ENCODE measurements at places on chromosomes 1 and 21.

- DNase-seq = no peak
Observed at GRCh38 chr1:163656095-163656759, 334.5 kb downstream of the NUF2 start.

GRCh38 chr1:65995336-65995735 lies 202.6 kb downstream of the PDE4B start:
- no peak for DNase-seq

DNA sequence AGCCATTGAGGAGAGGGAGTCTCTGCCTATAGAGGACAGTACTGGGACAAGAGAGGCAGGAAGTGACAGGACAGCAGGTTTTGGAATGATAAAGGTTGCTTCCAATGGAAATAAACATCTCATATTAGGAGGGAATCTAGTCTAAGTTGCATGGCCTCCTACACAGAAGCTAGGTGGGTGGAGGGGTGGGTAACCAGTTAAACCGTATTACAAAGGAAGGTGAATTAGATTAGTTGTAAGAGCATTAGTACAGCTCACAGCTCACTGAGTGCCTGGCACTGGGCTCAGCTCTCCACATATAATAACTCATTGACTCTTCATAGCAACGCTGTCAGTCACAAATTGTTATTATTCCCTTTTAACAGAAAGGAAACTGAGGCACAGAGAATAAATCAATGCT lies 468.1 kb downstream of the PTPRU start:
- no peak for DNase-seq

DNA sequence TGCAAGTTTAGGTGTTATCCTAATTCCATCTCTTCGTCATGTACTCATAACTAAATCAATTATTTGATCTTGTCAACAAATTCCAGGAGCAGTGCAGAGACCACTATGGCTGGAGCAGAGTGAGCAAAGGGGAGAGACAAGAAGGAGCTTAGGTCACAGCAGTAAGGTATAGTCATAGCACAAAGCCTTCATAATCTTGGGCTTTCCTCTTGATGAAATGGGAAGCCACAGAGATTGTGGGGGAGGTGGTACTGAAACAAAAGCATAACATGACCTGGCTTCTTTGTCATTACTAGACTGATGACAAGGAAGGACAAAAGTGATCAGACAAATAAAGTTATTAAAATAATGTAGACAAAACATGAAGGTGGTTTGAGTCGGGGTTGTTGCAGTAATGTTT lies 60.1 kb upstream of the PTGS2 start:
- no peak for DNase-seq

GRCh38 chr1:173128742-173129141 lies 78.0 kb upstream of the TNFSF18 start:
- no peak for DNase-seq

DNA sequence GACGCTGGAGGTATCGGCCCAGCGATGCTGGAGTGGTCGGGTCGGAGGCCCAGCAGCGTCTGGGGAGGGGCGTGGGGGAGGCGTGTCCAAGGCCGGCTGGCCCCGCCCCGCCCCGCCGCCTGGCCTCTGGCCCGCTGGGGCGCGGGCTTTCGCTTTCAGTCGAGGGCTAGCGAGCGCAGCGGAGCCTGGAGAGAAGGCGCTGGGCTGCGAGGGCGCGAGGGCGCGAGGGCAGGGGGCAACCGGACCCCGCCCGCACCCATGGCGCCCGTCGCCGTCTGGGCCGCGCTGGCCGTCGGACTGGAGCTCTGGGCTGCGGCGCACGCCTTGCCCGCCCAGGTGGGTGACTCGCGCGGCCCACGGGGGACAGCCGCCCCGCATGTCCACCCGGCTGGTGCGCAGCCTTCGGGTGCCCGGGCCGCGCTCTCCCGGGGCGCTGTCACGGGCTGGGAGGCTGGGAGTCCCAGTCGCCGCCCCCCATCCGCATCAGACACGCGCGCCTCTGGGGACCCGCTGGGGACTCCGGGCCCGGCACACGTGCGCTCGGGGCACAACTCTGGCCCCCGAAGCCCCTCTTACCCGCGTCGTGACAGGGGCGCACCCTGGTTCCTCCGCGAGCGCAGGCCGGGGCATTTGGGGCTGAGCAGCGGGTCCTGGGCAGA lies at the start of gene TNFRSF1B:
TNFRSF1B (plus strand) TSS at position 158 of the 659 bp plus-strand sequence; CDS start at position 259, 101 bp downstream.
- no peak for DNase-seq

GRCh38 chr1:214958486-214958885 lies 124.1 kb upstream of the KCNK2 start:
- DNase-seq = no peak

DNA sequence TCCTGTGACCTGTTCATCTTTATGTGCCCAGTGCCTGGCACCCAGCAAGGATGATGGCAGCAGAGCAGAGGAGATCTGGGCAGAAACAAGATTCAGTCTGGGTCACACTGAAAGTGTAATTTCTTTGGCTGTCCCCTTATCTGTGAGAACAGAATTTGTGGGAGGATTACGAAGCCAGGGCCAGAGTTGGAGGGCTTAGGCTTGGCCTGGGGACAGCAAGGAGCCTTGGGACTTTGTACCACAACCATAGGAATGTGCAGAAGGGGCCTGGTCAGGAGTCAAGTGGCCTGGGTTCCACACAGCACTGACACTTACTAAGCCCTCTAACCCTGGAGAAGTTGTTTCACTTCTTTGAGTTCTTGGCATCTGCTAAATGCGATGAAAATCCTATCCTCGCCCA lies 12.8 kb downstream of the PMVK start:
- no peak for DNase-seq

DNA sequence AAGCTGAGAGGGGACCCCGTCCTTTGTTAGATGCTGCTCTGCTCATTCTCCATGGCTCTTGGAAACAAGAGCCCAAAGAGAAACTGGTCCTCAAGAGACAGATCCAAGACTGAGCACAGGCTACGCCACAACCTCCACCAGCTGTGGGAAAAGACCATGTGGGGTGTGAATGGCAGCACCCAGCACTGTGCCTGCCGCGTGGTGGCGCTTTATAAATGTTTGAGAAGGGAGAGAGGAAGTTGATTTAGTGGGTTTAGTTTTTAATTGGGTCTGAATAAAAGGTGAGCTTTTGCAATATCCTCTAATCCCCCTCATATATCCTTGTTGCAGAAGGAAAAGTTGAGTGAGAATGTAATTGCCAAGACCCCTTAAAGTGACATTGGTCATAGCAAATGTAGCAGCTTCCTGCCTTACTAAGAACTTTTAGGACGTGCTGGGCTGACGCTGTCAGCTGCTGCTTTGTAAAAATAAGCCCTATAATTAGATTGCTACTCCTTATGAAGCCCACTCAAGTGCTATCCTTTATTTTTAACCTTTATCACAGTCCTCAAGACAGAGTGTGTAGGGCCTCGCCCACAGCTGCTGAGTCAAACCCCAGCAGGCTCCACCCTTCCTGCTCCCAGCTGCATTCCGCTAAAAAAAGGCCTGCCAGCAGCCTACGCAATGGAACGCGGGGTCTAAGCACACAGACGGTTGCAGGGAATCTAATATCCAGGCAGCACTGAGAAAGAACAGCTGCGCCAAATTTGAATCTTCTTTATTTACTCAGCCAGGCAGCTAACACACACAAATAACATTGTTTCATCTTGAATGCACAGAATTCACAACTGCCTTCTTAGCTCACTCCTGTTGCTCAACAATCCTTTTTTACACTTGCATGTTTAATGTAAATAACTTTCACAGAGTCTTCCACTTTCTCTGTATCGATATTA lies 47.4 kb upstream of the PRDX6 start:
- peak; percentile 15 for DNase-seq

- no peak for DNase-seq
Observed at GRCh38 chr1:20165522-20165951, 20.4 kb upstream of the UBXN10 start.

GRCh38 chr1:116852910-116853309 lies 56.8 kb upstream of the PTGFRN start:
- no peak for DNase-seq

GRCh38 chr1:40183055-40183710 lies 22.0 kb downstream of the RLF start:
- no peak for DNase-seq

DNA sequence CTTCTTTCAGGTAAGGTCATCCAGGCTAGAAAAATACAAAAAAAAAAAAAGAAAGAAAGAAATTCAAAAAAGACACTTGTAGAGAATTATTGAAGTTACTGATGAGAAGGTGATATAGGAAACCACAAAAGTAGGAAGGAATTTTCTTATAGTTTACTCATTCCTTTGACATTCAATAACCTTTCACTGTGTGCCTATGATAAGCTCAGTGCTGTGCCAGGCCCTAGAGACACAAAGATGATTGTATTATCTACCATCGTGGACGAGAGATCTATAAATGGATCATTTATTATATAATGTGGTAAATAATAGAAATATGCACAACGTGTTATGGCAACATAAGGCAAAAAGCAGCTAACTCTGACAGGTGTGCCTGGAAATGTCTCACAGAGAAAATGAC lies 109.6 kb upstream of the NGF start:
- DNase-seq = no peak

GRCh38 chr1:221139991-221140390 lies 260.7 kb downstream of the HLX start:
- DNase-seq = no peak

GRCh38 chr1:51843948-51844347 lies 34.6 kb downstream of the NRDC start:
- no peak for DNase-seq

- no peak for DNase-seq
Observed at GRCh38 chr1:1809489-1809888, 31.2 kb upstream of the NADK start.

DNA sequence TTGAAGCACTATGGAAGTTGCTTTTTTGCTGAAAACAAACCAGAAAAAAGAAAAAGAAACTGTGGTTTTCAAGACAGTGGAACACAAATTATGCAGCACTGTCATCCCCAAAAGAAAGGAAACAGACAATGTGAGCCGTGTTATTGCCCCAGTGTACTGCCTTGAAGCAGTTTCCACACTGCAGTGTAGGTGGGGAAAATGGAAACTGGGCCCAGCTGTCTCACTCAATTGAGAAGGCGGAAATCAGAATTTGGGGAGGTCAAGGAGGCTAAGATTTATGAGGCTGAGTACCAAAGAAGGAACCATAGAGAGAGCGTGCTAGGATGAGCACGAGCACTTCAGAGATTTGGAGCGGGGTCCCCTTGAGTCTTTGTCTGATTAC lies 55.5 kb downstream of the MPZL1 start:
- no peak for DNase-seq

- no peak for DNase-seq
Observed at GRCh38 chr1:203151362-203152157, 24.0 kb downstream of the ADORA1 start.

DNA sequence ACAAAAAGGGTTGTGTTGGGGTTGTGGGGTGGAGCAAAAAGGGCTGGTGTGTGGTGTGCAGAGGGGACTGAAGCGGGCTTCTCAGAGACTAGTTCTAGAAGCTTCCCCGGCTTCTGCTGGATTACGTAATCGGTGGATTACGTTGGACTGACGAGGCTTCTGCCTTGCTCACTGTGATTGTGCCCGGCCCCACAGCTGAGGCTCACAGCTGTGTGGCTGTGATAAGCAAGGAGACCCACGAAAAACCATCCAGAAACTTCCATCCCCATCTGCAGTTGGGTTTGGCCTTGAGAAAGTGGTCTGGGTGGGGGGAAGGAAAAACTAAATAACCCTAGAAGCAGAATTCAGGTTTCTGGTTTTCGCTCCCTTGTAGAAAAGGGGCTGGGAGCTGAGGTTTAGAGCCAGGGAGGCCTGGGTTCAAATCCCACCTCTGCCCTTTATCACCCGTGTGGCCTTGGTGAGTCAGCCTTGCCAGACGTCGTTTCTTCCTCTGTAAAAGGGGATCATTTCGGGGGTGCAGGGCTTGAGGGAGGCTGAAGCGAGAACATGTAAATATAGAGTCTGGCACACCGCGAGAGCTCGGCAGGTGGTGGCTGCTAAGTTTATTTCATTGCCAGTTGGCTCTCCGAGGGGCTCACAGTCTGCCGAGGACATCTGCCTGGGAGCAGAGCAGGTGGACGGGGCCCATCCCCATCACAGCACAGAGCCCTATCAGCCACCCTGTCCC lies 30.4 kb upstream of the DISP3 start:
- DNase-seq = no peak

GRCh38 chr21:25700741-25701140 lies 34.0 kb downstream of the ATP5PF start:
- no peak for DNase-seq

DNA sequence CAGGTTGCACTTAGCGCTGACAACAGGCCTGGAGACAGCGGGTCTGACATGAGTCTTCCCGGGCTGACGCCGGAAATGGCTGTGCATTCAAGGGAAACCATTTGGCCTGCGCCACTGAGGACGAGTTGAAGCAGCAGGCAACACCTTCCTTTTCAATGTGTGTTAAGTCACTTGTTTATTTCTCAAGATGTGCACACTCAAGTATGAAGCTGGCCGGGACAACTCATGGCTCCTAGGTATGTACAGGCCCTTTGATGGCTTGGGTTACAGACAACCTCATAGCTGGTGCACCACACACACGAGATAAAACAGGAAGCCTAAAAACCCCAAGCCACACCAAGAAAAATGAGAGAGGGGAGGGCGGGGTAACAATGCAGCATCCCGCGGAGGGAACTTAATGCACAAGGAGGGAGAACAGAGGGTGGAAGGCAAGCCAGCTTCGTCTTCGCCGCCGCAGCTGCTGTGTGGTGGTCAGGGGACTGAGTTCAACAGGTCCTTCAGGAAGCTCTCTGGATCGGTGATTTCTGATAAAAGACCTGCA lies 118.0 kb upstream of the IFFO2 start:
- DNase-seq = no peak

GRCh38 chr1:53410701-53411100 lies 48.5 kb upstream of the DMRTB1 start:
- DNase-seq = no peak

DNA sequence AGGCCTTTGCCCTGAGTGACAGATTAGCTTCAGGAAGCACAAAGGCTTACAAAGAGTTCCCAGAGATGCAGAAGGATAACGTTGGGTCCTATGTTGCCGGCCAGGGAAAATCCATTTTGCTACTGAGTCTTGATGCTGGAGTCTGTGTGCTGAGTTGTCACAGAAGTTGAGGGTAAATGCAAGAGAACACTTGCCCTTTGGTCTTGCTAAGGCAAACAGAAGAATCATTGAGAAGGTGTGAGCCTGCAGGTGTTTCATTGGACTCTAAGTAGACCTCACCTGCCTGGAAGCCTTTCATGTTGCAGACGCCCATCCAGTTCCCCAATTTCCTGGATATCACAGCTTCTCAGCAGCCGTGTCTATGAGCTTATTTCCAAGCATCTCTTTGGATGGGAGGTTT lies 105.2 kb downstream of the PCP4 start:
- DNase-seq = no peak

GRCh38 chr1:89725631-89726030 lies 92.7 kb downstream of the LRRC8C start:
- DNase-seq = no peak
